ENCODE measurements at places on chromosomes 1 and 21.
A peak's percentile ranks its signal among the peaks of the same experiment; 100 is the strongest.

DNA sequence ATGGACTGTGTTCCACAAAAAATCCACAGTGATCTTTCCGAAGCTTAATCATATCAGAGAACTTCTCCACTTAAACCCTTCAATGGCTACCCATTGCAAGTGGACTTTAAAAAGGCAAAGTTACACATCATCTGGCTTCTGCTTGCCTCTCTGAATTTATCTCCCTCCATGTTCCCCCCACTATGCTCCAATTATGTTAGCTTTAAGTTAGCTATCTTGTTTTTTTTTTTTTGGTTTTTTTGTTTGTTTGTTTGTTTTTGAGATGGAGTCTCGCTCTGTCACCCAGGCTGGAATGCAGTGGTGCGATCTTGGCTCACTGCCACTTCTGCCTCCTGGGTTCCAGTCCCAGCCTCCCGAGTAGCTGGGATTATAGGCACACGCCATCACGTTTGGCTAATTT lies 166.4 kb upstream of the ADGRL2 start:
- no peak for DNase-seq

DNA sequence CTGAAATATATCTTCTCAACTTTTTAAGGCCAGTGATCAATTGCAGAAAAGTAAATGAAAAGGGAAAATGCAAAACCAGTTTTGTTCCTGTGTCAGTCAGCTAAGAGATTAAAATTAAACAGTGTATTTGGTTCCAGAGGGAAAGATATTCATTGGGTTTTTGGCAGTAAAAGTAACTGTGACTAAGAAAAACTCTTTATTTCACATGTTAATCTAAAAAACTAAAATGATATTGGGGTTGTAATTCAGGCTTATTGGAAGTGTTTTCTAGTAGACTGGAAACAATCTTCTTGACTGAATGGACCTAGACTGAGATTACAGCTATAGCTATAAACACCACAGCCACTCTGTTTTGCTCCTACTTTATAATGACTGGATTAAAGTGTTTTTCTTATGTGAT lies 413.9 kb downstream of the ADGRL2 start:
- DNase-seq: no peak

- DNase-seq: no peak
Observed at GRCh38 chr1:243982447-243983018, 68.5 kb upstream of the ZBTB18 start.

- DNase-seq: no peak
Observed at GRCh38 chr1:223815865-223816264, 29.9 kb downstream of the TP53BP2 start.

- DNase-seq: peak; percentile 59
Observed at GRCh38 chr1:13699936-13700520, at the start of gene PRDM2. Gene PRDM2, plus strand, starts transcription at chr1:13700188. Its CDS starts 15,418 bp downstream, at chr1:13715606.

GRCh38 chr1:89407360-89407759 lies 43.5 kb downstream of the GBP6 start:
- no peak for DNase-seq

- DNase-seq: no peak
Observed at GRCh38 chr1:161001525-161001924, 19.4 kb downstream of the F11R start.

DNA sequence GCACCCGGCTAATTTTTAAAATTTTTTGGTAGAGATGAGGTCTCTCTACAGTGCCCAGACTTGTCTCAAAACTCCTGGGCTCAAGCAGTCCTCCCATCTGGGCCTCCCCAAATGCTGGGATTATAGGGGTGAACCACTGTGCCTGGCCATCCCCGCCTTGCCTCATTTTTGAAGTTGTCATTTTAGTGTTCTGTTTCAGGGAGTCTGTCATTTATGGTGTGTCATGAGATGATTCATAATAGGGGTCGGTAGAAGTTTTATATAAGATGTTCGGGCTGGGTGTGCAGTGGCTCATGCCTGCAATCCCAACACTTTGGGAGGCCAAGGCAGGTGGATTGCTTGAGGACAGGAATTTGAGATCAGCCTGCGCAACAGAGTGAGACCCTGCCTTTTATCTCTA lies 8.5 kb downstream of the PRCC start:
- DNase-seq: no peak

DNA sequence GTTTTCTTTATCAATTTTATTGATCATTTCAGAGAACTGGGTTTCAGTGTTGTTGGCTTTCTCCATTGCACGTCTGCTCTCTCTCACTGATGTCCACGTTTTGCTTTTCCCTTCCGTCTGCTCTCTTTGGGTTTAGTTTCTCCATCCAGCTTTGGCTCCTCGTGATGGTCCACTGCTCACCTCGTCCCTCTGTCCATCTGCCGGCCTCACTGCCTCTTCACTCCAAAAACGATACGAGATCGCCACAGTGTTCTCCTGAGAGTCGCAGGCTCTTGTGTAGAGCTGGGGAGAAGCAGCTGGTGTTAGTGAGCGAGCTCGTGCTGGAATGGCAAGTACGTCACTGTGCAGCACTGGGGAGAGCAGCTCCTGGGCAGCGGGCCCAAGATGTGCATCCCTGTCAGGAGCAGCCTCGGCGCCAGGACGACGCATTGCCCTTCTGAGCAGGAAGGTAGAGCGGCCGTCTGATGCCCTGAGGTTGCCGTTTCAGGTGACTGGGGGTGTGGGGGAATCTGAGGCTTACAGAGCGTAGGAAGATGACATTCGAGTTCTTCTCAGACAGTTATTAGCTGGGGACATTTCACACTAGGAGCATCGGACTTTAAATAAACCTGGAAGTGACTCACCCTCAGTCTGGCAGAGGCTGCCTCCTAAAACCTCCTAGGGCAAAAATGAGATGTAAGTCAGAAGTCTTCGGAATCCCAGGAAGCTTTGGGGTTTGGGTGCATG lies 31.4 kb upstream of the PCBP3 start:
- peak; percentile 56 for DNase-seq

GRCh38 chr21:42236014-42236413 lies 17.1 kb downstream of the ABCG1 start:
- no peak for DNase-seq

GRCh38 chr1:44025816-44026215 lies 5.4 kb downstream of the SLC6A9 start:
- DNase-seq: no peak

DNA sequence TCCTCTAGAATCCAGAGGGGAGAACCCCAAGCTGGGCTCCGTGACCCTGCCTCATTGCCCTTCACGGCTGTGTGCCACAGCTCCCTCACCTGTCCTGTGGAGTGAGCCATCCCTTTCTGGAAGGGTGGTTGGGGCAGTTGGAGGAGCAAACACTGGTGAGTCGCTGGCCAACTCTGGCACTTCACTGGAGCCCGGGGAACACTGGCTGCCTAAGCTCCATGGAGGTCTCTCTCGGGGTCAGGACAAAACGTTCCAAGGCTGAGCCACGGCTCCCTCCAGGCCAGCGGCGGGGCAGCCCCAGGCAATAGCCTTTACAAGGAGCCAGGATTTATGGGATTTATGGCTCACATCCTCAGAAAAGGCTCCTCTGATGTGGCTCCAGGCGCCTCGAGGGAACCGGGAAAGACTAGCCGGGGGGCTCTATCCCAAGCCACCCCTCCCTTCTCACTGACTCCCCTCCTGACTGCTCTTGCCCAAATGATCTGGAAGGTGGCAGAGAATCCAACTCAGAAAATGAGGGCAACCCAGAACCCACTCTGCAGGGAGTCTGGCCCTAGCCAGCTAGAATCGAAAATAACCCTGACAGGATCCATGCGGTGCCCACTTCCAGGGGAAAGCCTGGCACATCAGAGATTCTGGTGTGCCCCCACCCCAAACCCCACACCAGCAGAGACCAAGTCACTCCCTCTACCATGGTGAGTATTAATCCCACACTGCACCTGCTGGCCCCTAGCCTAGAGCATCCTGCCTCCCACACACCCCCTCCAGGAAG lies 75.2 kb downstream of the GLIS1 start:
- DNase-seq: no peak

DNA sequence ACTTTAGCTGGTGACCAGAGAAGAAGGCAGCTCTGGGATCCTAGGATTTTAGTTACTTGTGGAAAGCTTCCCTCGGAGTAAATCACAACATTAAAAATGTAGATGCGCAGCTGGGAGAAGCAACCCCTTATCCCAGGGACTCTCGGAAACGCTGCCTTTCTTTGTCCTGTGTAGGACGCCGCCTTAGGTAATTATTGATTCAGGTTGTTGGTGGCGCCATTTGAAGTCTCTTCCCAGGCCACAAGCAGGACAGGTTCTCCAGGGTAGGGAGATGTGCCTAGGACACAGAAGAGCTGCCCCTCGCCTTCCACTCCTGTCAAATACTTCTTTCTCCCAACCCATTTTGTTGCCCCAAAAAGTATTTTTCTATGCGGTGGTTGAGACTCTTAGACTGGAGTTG lies 10.3 kb downstream of the SLC37A1 start:
- DNase-seq: no peak

- no peak for DNase-seq
Observed at GRCh38 chr1:117659550-117660270, 53.9 kb downstream of the TENT5C start.

DNA sequence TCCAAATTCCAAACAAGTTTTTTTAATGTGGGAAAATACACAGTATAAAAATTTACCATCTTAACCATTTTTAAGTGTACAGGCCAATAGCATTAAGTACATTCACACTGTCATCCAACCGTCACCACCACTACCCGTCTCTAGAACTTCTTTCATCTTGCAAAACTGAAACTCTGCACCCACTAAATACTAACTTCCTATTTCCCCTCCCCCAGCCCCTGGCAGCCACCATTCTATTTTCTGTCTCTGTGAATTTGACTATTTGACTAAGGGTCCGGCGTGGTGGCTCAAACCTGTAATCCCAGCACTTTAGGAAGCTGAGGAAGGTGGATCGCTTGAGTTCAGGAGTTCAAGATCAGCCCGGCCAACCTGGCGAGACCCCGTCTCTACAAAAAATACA lies 36.1 kb downstream of the CLSTN1 start:
- no peak for DNase-seq

DNA sequence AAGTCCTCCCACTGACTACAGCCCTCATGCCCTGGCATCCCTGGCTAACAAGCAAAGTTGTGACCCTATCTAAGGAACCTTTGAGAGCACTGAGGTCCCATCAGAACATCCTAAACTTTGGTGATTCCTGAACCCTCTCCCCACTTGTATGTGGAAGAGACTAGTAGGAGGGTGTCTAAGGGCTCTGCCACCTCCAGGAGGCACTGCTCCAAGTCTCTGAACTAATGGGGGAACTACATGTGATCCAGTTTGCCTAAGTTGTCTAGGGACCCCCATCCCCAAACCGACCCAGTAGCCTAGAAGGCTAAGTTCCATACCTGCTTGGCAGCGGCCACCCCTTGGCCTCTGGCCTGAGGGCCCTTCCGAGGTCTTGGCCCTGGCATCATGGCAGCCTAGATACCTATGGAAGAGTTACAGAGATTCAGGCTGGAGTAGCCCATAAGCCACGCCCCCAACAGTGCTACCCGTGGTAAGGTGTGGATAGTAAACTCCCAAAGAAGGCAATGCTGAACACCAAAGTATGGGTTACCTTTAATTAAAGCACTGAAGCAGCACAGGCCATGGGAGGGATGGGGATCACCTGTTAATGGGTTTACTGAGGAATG lies 1.7 kb downstream of the CC2D1B start:
- DNase-seq: no peak

- no peak for DNase-seq
Observed at GRCh38 chr1:179115181-179115580, 33.3 kb downstream of the TOR3A start.

- no peak for DNase-seq
Observed at GRCh38 chr1:58931756-58932155, 147.9 kb upstream of the JUN start.

GRCh38 chr1:154748405-154748775 lies 121.7 kb downstream of the KCNN3 start:
- no peak for DNase-seq

DNA sequence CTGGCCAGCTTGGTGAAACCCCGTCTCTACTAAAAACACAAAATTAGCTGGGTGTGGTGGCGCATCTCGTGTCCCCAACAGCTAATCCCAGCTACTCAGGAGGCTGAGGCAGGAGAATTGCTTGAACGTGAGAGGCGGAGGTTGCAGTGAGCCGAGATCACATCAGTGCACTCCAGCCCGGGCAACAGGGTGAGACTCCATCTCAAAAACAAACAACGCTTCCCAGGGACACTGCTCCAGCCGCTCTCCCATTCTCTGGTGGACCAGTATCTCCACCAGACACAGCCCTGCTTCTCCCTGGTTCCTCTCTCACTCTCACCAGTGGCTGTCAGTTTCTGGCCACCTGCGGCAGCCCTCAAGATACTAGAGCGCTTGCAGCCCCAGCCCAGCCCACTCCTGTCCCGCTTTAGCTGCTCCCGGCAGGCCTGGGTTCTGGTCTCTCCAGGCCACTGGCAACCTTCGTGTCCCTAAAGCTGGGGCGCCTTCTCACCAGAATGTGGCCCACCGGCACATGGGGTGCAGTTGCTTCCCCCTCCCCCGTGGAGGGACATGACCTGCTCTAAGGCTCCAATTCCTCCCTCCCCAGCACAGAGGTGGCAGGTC lies 20.9 kb upstream of the LRRC47 start:
- DNase-seq: no peak

- DNase-seq: no peak
Observed at GRCh38 chr1:151975311-151976014, 18.2 kb downstream of the S100A10 start.

- no peak for DNase-seq
Observed at GRCh38 chr1:102588536-102588935, 519.8 kb downstream of the COL11A1 start.

- no peak for DNase-seq
Observed at GRCh38 chr1:33354707-33355316, 33.9 kb upstream of the A3GALT2 start.

- DNase-seq: no peak
Observed at GRCh38 chr1:94143809-94144176, 22.8 kb upstream of the ABCA4 start.

DNA sequence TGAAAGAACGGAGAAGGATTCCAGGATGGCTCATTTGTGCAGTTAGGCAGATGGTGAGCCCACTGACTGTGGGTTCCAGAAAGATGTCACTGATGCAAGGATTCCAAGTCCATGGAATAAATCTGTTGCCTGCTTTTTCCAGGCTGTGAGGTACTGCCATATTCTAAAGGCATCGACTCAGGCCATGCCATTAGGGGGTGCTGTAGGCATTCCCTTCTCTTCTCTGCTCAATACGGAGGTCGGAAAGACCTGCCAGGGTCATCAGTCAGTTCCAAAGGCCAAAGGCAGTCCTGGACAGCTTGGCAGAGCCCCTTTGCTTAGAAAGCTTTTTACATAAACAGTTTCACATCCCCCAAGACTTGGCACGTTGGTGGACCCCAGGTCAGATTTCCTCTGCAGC lies 31.7 kb upstream of the TMEM125 start:
- DNase-seq: peak; percentile 36

DNA sequence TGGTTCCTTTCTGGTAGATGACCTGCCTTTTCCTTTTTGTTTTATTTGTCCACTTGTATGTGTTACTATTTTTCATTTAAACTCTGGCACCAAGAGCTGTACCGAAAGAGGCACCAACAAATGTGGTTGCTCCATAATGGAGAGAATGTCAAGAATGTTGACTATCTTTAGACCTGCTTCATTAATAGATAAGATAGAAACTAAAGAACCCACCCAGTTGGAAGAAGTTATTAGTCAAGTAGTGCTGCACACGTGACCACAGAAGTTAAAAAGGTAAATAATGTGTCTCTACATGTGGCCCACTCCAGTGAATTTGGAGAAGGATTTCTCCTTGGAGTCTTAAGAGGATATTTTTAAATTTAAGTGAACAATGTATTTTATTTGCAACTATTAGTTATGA lies 9.3 kb downstream of the ATP1A1 start:
- no peak for DNase-seq
